ENCODE measurements at places on chromosomes 2 and 18. TPM values are rescaled to one million over a fixed set of nuclear protein-coding genes. Genes with fewer than 3 reads are reported as not detected.

The EGR4 gene
- 0.12 TPM for total RNA-seq

The RTP5 gene
- total RNA-seq, result not detected

The ANKRD29 gene
- 9.1 TPM for total RNA-seq

The PXDN gene
- total RNA-seq, result 119 TPM

The POTEF gene
- total RNA-seq, result 0.12 TPM

The NCKAP5 gene
- total RNA-seq, result 0.85 TPM

Measured in hair follicle dermal papilla cell (primary cell).